ENCODE measurements at places on chromosomes 4 and X.

- DNase-seq = no peak
Observed at GRCh38 chrX:142873214-142873613, 152.5 kb upstream of the SPANXN4 start.

GRCh38 chr4:115113506-115114106 lies at the start of gene NDST4:
NDST4 (minus strand) TSS chr4:115113620; CDS start chr4:115077036, 36,584 bp downstream.
- no peak for DNase-seq

GRCh38 chr4:123652476-123652875 lies 255.9 kb downstream of the SPRY1 start:
- DNase-seq = no peak

DNA sequence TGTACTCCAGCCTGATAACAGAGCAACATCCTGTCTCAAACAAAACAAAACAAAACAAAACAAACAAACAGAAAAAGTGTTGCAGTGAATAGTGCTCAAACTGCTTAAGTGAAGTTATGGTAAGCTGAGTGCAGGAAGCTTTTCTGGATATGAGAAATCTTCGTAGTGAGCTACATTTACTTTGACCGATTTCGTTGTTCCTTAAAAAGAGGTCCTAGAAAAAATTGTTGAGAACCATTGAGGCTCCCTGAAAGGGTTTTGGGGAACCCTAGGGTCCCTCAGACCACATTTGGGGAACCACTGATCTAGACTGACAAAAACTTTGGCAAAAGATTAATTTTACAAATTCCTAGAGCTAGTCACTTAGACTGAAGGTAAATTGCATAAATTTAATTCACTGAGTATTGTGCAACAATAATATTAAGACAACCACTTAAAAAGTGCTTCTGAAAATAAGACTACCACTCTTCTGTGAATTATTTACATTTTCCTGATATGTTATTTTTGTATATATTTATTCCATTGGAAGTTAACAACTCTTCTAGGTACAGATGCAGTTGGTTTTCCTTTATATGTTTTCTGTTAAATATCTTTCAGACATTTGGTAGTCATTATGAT lies 149.6 kb downstream of the FHIP1A start:
- DNase-seq = no peak

GRCh38 chr4:77028246-77028645 lies 47.5 kb downstream of the CCNI start:
- DNase-seq = no peak

- no peak for DNase-seq
Observed at GRCh38 chr4:26022346-26023202, 108.6 kb downstream of the SMIM20 start.

- DNase-seq = no peak
Observed at GRCh38 chrX:150919401-150919800, 20.9 kb upstream of the CD99L2 start.

- DNase-seq = no peak
Observed at GRCh38 chr4:54447304-54447703, 210.5 kb upstream of the KIT start.

DNA sequence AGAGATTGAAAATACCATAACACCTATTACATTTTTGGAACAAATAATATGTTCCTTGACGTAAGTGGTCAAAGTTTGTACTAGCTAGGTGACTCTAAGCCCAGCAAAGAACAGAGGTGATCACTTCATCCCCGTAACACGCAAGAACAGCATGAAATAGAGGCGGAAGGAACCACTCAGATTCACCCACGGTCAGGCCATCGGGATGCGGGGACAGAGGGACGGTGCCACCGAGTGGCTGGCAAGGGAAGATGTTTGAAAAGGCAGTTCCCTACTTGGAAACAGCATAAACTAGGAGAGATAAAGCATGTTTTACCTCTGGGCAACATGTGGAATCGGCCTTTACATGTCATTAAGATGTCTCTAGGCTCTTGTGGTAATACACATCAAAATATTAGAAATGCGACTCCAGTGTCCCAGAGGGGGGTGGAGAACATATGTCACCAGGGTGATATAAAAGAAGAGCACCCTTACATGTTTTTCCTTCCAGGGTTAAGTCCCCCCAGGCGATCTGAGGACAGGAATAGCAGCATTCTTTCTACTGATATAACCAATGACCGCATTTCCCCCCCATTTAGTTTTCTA lies 84.0 kb downstream of the PHKA2 start:
- DNase-seq = no peak

GRCh38 chr4:185941461-185941860 lies 127.5 kb upstream of the TLR3 start:
- DNase-seq = peak; percentile 77

- DNase-seq = no peak
Observed at GRCh38 chr4:168629566-168629965, 132.7 kb downstream of the PALLD start.

DNA sequence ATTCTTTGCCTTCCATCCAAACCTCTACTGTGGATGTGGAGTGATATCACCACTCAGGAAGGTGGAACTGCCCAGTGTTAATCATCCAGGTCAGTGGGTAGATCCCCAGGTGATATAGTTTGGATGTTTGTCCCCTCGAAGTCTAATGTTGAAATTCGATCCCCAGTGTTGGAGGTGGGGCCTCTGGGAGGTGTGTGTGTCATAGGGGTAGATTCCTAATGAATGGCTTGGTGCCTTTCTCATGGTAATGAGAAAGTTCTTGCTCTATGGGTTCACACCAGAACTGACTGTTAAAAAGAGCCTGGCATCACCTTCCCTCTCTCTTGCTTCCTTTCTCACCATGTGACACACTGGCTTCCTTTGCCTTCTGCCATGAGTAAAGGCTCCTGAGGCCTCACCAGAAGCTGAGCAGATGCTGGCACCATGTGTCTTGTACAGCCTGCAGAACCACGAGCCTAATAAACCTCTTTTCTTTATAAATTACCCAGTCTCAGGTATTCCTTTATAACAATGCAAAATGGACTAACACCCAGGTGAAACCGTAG lies 6.8 kb upstream of the SOWAHB start:
- no peak for DNase-seq

- DNase-seq = no peak
Observed at GRCh38 chrX:57573754-57574153, 18.1 kb upstream of the ZXDB start.

- DNase-seq = no peak
Observed at GRCh38 chr4:88893961-88894360, 163.0 kb downstream of the FAM13A start.

GRCh38 chrX:119429471-119429870 lies 30.3 kb downstream of the SLC25A43 start:
- peak; percentile 17 for DNase-seq

DNA sequence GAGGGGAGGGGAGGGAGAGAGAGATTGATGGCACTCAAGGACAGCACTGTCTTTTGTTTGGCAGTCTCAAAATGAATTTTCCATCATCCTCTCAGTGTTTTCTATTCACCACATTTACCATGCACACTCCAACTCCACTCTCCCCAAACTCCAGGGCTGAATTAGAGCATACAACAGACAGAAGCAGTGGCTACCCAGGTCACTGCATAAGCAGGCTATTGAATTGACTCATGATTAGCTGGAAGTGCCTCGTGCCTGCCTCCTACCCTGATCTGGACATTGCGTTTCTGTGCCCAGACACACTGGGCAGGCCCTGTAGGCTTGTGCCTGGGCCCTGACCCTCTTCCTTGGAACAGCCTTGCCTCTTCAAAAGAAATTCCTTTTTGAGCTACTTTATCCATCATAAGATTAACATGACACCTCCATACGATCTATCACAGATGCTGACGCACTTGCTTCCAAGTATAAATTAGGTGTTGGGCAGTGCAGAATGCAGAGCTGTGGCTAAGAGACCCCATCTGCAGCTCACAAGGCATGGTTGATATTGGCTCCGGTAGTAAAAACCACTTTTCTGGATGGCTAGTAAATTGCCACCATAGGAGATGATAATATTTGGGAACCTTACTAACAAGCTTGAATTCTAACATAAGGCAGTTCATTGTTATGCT lies 752.9 kb downstream of the RPA4 start:
- peak; percentile 60 for DNase-seq

- no peak for DNase-seq
Observed at GRCh38 chrX:127574829-127575228, 477.4 kb downstream of the ACTRT1 start.

DNA sequence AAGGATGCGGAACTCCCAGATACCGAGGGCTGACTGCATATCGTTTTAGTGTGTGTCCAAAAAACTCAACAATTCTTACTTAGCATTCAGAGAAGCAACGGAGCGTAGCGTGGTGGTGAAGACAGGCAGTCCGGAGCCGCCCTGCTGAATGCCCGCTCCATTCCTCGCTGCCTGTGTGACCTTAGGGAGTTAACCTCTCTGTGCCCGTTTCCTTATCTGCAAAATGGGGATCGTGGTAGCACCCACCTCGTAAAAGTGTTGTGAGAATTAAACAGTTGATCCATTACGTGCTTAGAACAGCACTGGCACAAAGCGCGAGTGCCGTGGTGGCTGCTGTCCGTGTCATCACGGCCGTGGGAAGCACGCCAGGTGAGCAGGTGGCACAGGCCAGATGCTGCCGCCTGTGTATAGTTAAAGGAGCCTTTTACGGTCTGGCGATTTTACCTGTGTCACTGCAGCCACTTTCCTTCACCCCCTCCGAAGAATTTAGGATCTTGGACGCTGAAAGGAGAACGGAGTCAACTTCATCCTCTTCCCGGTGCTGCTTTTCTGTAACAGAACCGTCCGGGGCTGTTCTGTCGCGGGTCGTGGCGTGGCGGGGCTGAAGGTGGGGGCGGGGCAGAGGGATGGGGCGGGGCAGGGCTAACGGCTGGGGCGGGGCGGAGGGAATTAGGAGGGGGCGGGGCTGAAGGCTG lies 885 bp downstream of the CCDC110 start:
- peak; percentile 10 for DNase-seq

- DNase-seq = no peak
Observed at GRCh38 chr4:1195109-1195671, 22.8 kb upstream of the SPON2 start.

DNA sequence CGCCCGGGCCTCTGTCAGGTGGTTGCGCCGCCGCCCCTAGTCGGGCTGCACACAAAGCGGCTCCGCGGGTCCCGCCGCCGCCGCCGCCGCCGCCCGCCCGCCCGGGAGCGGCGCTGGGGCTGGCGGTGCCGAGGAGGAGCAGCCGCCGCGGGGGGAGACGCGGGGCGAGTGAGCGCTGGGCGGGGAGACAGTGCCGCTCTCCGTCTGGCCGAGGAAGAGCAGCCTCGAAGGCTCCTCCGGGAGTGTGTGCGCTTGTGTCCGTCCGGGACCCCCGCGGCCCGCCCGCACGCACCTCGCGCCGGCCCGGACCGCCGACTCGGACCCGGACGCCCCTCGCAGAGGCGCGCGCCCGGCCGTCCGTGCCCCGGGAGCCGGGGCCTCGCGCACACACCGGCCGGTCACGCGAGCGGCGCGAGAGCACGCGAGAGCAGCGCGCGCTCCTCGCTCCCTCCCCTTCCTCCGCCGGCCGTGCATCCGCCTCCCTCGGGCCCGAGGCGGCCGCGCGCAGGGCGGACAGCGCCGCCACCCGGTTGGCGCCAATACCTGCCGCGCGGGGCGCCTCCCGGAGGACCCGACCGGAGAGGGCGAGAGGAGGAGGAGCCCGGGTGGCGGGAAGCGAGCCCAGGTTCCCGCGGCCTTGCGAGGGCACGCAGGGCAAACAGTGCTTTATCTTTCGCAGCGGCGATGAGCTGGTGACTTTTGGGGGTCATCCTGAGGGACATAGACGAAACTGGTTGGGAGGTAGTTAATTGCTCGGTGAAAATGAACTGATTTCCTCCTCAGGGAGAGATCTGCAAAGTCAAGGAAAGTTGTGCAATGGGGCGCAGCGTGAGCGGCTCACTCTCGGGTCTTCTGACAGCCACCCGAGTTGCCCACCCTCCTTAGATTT lies at the start of gene PDS5A:
PDS5A (minus strand) TSS at position 423 of the 889 bp plus-strand sequence. CDS start 1,334 bp downstream, outside the sequence.
- peak; percentile 79 for DNase-seq

GRCh38 chr4:475962-476361 lies 23.0 kb downstream of the ZNF721 start:
- DNase-seq = no peak

GRCh38 chrX:50967736-50968135 lies 57.2 kb downstream of the BMP15 start:
- DNase-seq = peak; percentile 3

- peak; percentile 54 for DNase-seq
Observed at GRCh38 chr4:72899214-72899613, 170.3 kb downstream of the COX18 start.

DNA sequence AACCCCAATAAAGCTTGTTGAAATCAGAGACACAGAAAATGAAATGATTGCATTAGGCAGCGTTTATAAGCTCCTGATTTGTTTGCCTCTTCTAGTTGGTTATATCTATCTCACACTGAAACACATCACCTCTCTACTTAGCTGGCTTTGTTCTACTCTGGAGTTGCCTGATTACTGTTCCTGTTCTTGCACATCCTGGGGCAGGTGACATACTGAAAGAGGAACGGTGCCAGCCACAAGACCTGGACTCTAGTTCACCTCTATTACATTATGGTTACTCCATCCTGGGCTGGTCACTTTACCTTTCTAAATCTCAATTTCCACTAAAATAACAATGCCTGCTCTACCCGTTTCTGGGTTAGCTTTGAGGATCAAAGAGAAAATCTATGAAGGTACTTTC lies 47.9 kb downstream of the TRIM2 start:
- no peak for DNase-seq

GRCh38 chr4:4752576-4753401 lies 106.7 kb upstream of the MSX1 start:
- DNase-seq = no peak

GRCh38 chr4:169079942-169080827 lies 70.1 kb upstream of the CBR4 start:
- peak; percentile 90 for DNase-seq

DNA sequence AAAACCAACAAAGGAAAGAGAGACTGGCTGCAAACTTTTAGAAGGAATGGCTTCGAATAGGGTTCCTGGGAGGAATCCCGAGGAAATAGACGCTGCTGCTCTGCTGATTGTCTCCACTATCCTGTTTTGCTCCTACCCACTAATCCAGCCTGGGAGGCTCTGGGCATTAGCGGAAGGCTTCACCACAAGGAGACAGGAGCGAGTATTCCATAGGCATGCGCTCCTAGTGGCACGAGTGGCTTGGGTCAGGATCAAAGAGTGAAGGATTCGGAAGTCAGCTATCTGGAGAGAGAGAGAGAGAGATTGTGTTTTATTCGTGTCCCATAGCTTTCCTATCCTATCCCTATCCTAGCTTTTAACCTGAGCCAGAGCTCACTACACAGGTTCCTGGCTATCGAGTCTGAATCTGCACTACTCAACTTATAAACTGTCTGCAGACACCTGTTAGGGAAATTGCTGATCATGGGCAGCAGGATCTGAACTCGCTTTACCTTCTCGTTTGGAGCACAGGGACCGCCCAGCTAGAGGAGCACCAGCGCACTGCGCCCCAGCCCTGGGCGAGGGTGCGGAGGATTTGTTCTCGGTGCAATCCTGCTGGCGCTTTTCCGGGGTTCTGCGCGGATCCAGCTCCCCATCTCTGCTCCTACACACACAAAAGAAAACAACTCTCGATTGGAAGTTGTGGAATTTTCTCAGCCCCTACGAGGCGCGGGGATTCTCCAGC lies 740 bp upstream of the NPY2R start:
- DNase-seq = peak; percentile 2

- no peak for DNase-seq
Observed at GRCh38 chrX:41234962-41235361, 99.0 kb upstream of the DDX3X start.

- DNase-seq = peak; percentile 92
Observed at GRCh38 chr4:183986971-183987946, 82.2 kb downstream of the STOX2 start.

- DNase-seq = no peak
Observed at GRCh38 chrX:150558424-150558823, 10.0 kb upstream of the MTM1 start.

Data from amniotic epithelial cell (primary cell).